Activated naive CD8-positive, alpha-beta T cell treated with anti-CD3 and anti-CD28 coated beads for 36 hours (primary cell): ENCODE measurements at places on chromosomes 4 and X. TPM values are rescaled to one million over a fixed set of nuclear protein-coding genes. Genes with fewer than 3 reads are reported as not detected.

GRCh38 chr4:52196606-52197130, 145.6 kb downstream of the SPATA18 start:
- H3K27ac ChIP-seq, result no peak overlapping the region
- H3K4me1 ChIP-seq, result no peaks in the 10 kb centered on the region
- H3K4me3 ChIP-seq, result no peak overlapping the region
- H3K27me3 ChIP-seq, result peaks cover 3% of the 10 kb centered on the region
- no peak for DNase-seq

GRCh38 chr4:97691111-97691605, 452.1 kb downstream of the STPG2 start:
- no peak overlapping the region for H3K4me3 ChIP-seq
- no peaks in the 10 kb centered on the region for H3K36me3 ChIP-seq
- H3K27ac ChIP-seq, result no peak overlapping the region
- no peaks in the 10 kb centered on the region for H3K4me1 ChIP-seq

The PQBP1 gene
- total RNA-seq, result 85.7 TPM

The SOWAHD gene
- 0.14 TPM for total RNA-seq

DNA sequence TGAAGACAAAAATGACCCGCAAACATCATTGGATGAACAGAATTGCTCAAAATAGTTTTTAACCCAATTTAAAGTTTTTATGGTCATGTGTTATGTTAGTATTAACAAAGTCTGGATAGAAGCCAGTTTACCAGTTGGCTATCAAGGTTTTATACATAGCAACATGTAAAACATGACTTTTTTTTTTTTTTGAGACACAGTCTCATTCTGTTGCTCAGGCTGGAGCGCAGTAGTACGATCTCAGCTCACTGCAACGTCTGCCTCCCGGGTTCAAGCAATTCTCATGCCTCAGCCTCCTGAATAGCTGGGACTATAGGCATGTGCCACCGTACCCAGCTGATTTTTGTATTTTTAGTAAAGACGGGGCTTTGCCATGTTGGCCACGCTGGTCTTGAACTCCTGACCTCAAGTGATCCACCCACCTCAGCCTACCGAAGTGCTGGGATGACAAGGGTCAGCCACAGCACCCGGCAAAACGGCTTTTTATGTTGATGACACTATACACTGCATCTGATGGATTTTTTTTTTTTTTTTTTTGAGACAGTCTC, 3.4 kb downstream of the SAT1 start:
- H3K27ac ChIP-seq, result no peak overlapping the region
- H3K36me3 ChIP-seq, result peaks cover 30% of the 10 kb centered on the region
- H3K4me1 ChIP-seq, result peaks cover 23% of the 10 kb centered on the region

- H3K27me3 ChIP-seq, result peaks cover 5% of the 10 kb centered on the region
- no peak overlapping the region for H3K4me3 ChIP-seq
- DNase-seq, result no peak
- H3K27ac ChIP-seq, result no peak overlapping the region
Observed at GRCh38 chr4:52869196-52869595, 7.1 kb downstream of the RASL11B start.

DNA sequence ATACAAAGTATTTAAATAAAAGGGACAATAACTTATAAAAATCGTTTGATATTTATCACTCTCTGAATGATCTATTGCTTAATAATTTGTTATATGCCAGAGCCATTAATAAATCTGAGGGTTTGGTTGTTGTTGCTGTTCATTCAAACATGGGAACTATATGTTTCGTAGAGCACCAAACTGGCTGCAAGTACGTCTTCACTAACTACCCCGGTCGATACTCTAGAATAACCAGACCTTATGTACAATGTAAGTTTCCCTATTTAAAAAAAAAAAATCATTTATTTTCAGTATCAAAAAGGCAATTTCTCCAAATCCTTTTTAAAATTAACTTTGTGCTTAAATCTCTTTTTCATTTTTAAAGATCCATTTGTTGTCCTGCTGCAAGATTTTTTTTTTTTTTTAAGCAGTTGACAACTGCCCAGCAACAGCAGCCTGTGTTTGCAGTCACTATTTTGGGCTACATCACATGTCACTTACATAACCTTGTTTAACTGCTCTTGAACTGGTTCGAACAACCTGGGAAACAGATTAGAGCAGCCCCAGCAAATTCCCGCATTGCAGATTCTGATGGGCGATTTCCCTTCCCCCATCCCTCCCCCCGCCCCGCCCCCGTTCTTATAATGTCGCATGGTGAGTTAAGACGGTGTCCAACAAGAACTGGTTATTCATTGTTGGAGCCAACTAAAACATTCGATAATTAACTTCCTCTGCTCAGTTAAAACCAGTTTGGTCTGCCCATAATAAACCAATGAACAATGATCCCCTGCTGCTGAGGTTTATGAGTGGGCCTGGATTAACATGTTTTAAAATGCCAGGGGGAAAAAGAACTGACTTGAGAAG, 238.9 kb downstream of the NR3C2 start:
- DNase-seq, result no peak
- peaks cover 4% of the 10 kb centered on the region for H3K36me3 ChIP-seq
- no peak overlapping the region for H3K4me3 ChIP-seq
- H3K4me1 ChIP-seq, result peaks cover 4% of the 10 kb centered on the region
- no peaks in the 10 kb centered on the region for H3K27me3 ChIP-seq

- H3K27ac ChIP-seq, result no peak overlapping the region
- H3K27me3 ChIP-seq, result no peaks in the 10 kb centered on the region
- peaks cover 15% of the 10 kb centered on the region for H3K36me3 ChIP-seq
- H3K4me1 ChIP-seq, result peaks cover 5% of the 10 kb centered on the region
- H3K4me3 ChIP-seq, result no peak overlapping the region
Observed at GRCh38 chrX:139766545-139766983, 58.6 kb upstream of the MCF2 start.

- no peak overlapping the region for H3K27ac ChIP-seq
- H3K4me3 ChIP-seq, result no peak overlapping the region
- H3K36me3 ChIP-seq, result peaks cover 2% of the 10 kb centered on the region
- peaks cover 5% of the 10 kb centered on the region for H3K4me1 ChIP-seq
- DNase-seq, result no peak
- peaks cover 2% of the 10 kb centered on the region for H3K27me3 ChIP-seq
Observed at GRCh38 chr4:38787693-38788092, 4.9 kb upstream of the TLR10 start.

GRCh38 chr4:152684587-152684986, 4.8 kb upstream of the TMEM154 start:
- H3K27ac ChIP-seq, result peak overlapping the region; percentile 7
- peaks cover 8% of the 10 kb centered on the region for H3K27me3 ChIP-seq
- H3K4me3 ChIP-seq, result no peak overlapping the region
